ENCODE measurements at places on chromosomes 5 and 9.

DNA sequence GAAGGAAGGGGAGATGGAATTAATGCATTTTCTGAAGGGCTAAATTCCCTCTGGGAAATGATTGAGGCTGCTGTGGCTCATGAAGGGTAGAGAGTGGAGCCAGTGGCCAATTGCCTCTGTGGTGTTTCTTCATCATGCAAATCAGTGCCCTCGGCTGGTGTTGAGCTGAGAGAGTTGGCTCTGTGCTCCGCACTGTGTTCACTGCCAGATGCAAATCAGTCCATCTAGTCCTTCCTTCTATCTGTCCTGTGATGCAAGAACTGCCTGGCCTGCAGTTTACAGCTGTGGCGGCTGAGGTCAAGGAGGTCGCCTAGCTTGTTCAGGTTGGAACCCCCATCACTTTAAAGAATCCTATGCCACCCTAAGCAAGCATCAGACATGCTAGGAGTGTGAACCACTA lies 6.0 kb downstream of the TMEM171 start:
- no peak for DNase-seq

GRCh38 chr5:77851176-77852067 lies 75.3 kb upstream of the TBCA start:
- DNase-seq: no peak

DNA sequence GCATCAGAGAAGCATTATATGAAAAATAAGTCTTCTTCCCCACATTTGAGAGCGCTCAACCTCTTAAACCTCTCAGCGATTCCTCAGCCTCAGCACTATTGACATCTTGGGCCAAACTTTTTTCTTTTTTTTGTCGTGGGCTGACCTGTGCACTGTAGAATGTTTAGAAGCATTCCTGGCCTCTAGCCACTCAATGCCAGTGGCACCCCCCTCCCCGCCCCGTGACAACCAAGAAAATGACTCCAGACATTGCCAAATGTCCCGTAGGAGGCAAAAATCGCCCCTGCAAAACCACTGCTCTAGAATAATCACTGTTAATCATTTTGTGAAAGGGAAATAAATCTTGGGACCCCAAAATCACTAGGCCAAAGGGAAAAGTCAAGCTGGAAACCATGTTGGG lies 129.1 kb upstream of the BOD1 start:
- DNase-seq: no peak

DNA sequence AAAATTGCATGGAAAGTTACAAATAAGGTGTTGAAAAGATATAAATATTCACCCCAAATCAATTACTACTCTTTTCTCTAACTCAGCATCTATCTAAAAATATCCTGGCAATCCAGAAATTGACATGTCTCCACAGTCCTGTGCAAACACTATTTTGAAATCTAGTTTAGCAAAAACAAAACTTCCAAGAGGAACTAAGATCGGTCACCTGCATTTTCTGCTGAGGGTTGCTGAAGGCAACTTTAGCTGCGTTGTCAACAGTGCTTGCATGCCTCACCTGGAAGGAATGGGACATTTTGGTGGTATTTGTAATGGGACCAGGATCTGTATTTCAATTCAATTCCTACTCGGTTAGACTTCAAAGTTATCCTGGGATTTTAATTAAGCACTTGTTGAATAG lies 398.3 kb downstream of the NTRK2 start:
- DNase-seq: no peak

DNA sequence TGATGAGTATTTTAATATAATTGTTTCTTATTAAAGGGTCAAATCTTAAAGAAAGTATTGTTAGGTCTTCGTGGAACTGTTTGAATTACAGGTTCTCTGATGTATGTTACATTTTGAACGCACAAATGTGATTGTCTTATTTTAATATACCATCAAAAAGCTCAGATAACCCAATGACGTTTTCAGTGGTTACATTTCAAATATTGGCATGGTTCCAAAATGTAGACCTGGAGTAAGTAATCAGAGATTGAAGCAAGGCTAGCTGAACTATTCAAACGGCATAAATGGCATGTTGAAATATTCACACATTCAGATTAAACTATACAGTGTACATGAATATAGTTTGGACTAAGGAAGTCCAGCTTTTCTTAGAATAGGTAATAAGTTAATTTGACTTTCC lies 281.7 kb upstream of the EFNA5 start:
- DNase-seq: no peak

DNA sequence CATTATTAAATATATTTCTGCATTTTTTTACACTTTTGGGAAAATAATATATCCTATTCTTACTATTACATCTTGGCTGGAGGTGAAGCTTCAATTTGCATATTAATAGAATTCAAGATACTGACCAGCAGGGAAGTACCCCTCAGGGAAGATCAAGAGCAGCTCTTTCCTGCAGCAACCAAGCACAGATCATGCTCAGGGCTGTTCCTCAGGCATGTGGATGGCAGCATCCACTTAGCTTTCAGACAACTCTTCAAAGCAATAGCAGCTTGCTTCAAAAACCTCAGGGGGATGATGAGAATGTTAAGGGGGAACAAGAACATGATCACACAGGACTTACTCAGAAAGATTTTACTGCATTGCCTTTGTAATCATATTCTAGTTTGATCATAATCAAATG lies 731.8 kb downstream of the SEMA5A start:
- DNase-seq: no peak

- DNase-seq: no peak
These were observed 148.2 kb upstream of the CHD1 start for GRCh38 chr5:99076723-99077640.
